Urothelium cell line (cell line): ENCODE measurements at places on chromosomes 12 and 14.

- no peak for DNase-seq
Observed at GRCh38 chr12:28879379-28879778, 269.7 kb upstream of the FAR2 start.

DNA sequence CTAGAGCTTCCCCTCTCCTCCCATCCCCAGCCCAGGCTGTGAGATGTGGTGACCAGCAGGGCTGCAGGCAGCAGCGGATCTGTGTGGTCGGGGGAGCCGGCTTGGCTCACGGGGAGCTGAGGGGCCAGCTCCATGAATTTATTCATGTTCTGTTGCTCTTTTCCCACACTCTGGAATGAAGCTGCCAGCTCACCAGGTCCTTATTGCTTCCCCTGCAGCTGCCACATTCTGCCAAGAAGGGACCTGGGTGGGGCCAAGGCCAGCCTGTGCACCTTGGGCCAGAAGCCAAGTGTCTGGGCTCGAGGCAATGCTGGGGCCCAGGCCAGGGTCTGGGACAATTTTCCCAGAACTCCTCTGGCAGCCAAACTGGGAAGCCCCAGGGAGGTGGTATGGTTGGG, 2.5 kb upstream of the C1QL4 start:
- no peak for DNase-seq

GRCh38 chr12:121618659-121619233, 7.6 kb upstream of the ORAI1 start:
- no peak for DNase-seq

GRCh38 chr12:69527506-69528272, 57.5 kb downstream of the FRS2 start:
- DNase-seq: no peak

DNA sequence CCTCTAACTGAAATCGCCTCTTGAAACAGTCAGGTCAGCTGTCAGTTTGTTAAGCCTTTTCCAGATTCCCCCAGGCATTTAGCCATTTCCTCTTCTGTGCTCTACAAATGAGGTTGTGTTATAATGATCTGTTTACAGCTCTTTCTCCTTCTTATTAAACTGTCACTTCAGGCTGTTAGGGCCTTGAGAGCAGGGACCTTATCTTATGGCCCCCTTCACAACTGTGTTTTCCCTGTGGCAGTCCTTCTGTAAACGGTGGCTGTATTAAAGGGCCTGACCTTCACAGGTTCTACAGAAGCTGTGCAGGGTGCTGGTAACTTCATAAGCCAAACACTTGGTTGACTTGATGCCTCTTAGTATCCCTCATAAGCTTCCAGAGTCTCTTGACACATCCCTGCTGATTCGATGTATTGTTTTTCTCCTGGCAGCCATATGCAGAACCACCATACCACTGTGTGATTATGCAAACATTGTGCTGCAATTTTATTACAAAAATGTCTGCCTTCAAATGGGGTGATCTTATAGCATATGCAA, 104.7 kb downstream of the PLEKHA5 start:
- DNase-seq: no peak

DNA sequence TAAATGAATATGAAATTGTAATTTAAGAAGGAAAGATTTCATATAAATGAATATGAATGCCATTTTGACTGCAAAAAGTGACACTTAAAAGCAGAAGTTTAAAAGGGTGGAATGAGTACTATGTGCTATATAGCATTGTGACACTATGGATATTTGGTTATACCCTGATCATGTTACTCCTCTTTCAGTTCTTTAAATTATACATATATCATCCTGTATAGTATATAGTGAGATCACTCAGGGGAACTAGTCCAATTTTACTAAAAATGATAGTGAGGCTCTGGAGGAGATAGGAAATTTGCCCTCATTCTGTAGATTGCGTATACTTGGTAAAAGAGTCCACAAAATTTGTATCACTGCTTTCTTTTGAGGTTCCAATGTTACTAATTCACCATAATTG, 155.7 kb upstream of the BTG1 start:
- DNase-seq: no peak

DNA sequence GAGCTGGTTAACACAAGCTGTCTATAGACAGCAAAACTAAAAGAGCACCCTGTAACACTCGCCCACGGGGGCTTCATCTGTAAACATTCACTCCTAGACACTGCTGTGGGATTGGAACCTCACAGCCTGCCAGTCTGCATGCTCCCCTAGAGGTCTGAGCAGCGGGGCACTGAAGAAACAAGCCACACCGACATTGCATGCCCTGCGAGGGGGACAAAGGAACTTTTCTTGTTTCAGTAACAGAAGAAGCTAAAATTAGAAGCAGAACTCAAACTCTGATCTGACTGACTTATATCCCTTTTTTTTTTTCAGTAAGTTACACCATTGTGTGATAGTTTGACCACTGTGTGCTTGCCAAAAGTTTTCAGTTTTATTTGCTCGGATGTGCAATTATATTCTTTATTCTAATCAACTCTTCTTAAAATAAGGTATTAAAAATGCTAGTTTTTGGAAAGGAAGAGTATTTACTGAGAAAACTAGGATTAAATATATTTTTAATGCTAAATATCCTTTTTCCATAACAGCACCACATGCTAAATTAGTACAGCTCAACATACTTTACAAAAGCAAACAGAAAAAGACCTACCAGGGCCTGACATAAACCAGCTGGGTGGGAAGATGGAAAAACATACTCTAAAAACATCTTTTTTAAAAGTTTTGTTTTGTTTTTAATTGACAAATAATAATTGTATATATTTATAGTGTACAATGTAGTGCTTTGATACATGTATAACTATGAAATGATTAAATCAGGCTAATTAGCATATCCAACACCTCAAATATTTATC, 100.2 kb downstream of the EPS8 start:
- DNase-seq: no peak

DNA sequence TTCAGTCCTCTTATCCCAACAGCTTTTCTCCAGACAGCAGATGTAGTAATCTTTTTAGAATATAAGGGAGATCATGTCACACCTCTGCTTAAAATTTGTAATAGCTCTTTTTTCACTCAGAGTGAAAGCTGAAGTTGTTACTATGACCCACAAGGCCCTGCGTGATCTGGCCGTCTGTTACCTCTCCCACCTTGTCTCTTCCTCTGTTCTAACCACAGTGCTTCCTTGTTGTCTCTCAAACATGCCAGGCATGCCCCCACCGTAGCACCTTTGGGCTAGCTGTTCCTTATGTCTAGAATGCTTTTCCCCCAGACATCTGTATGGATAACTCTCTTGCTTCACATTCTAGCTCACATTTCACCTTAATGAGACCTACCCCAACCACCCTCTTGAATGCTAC, 6.5 kb downstream of the NECAP1 start:
- DNase-seq: no peak

DNA sequence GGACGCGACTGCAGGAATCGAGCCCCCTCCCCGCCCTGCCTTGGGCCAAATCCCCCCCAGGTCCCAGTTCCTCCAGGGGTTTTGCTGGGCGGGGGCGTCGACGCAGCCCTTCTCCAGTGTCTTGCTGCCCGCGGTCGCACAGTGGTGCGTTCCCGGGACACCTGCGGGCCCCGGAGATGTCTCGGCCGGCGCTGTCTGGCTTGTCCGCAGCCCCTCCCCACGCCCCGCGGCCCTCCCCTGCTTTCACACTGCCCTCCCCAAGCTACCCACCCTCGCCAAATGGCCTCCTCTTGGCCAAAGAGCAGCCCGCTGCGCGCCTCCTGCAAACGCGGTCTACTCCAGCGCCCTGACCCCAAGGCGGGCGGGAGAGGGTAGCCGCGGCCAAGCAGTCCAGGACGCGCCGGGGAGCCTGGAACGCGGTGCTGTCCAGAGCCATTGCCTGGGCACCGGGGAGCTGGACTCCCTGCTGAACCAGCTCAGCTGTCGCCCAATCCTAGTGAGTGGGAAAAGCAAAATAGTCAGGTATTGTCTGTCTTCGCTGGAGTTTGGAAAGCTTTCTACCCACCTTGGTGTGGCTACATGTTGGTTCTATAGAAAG, 122.0 kb downstream of the AACS start:
- no peak for DNase-seq

- DNase-seq: no peak
Observed at GRCh38 chr12:46356655-46357437, 15.7 kb downstream of the SLC38A2 start.

- no peak for DNase-seq
Observed at GRCh38 chr12:75479963-75480461, 543 bp upstream of the GLIPR1 start.

DNA sequence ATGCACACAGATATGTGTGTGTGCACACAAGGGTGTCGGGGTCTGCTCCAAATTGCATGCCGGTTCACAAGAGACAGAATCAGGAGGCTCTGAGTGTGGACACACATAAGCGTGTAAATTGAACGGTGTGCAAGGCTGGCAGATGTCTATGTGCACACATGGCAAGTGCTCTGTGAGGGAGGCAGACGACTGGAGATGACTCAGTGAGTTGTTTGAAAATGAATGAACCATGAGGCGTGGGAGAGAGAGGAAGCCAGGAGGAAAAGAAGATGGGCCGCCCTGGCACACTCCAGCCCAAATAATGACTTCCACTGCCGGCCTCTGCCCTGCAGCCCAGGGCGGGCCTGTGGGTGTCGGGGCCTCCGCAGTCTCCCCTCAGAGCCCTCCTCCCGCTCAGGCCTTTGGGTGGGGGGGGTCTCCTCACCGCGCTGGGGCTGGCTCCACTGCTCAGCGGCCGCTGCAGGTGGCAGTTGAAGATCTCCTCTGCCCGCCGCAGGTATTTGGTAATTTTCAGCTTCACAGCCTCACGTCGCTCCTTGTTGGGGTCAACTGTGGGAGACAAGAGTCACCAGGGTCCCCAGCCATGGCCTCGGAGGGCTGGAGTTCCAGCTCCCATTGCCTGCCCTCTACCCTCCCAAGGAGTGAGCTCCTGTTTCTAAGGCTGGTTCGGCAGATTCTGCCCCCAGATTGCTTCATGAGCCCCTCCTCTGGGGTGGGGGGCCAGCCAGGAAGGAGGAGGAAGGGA, 3.5 kb downstream of the RPS6KL1 start:
- DNase-seq: no peak

DNA sequence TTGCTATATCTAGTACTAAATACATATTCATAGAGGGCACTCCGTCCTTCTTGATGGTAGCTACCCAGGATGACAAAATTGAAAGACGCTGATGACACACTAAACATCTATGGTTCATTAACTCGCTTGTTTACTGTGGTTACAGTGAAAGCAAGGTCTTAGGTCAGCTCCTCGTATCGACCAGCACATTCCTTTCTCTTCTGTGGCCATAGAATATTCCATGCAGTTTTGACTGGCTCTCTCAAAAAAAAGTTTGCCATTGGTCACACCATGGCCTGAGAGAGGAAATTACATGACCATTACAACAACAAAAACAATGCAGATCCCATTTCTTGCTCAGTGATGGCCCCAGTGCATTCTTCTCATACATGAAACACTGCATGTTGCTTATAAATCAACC, 411.4 kb upstream of the SOX5 start:
- no peak for DNase-seq

DNA sequence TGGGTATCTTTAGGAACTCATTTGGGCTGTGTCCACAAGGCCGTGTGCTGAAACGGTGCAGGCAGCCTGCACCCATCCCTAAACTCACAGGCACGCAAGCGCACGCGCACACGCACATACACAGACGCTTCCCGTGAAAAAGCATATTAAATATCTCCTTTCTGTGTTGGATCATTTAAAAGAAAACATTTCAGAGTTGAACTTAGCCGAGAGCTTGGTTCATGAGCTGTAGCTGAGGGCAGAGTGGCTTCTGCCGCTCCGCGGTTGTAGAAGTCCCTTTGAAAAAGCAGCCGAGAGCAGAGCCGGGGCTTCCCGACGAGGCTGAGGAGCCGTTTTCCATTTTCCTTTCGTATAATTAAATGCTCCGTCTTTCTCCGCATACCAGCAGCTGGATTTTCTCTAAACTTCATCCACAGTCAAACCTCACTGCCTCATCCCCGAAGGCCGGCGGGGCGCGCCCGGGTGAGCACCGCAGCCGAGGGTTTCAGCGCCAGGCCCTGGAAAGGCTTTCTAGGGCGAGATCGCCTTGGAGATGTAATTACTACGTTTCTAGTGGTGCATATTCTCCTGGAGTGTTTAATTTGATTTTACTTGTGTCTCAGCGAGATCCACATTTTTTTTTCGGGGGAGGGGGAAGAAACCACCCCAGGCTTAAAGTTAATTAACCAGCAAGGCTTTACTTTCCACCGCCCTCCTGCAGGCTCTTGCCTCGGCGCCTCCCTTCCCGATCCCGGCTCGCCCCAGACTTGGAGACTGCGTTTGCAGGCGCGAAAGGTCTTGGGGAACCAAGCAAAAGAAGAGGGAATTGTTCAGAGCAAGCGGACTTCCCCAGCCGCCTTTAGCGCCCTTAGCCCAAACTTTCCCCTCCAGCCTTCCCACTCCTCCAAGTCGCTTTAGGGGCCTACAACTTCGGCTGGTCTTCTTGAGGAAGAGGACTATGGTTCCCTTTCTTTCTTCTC, 3.0 kb upstream of the HOXC13 start:
- DNase-seq: no peak

GRCh38 chr14:60655898-60656685, 6.8 kb upstream of the SIX1 start:
- no peak for DNase-seq

GRCh38 chr12:54991161-54991990, 6.8 kb upstream of the TESPA1 start:
- no peak for DNase-seq

- no peak for DNase-seq
Observed at GRCh38 chr14:61346793-61347192, 25.4 kb downstream of the PRKCH start.

- DNase-seq: no peak
Observed at GRCh38 chr12:78085542-78086182, 255.0 kb downstream of the NAV3 start.

DNA sequence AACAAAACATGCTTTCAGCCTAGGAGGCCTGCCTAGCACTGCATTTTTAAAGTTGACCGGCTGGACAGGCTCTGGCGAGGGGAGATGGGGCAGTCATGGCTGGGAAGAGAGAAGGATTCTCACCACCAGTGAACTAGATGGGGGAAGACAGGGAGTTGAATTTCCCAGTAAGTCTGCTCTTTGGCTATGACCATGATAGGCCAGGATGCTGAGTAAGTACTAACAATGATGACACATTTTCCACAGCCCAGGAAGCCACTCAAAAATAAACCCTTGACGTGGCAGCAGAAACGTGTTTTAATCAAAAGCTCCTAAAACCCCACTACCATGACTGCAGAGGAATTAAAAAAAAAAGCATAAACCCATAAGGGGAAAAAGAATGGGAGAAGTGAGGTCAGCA, 19.0 kb downstream of the KCTD10 start:
- DNase-seq: no peak
